ENCODE measurements at places on chromosomes 6 and 20. TPM values are rescaled to one million over a fixed set of nuclear protein-coding genes. Genes with fewer than 3 reads are reported as not detected.

- no peaks in the 10 kb centered on the region for H3K27me3 ChIP-seq
- H3K36me3 ChIP-seq: no peaks in the 10 kb centered on the region
- no peak overlapping the region for H3K27ac ChIP-seq
- H3K4me1 ChIP-seq: peaks cover 6% of the 10 kb centered on the region
Observed at GRCh38 chr20:21235484-21236445, 67.4 kb upstream of the XRN2 start.

- no peak for DNase-seq
- no peaks in the 10 kb centered on the region for H3K4me1 ChIP-seq
- H3K27me3 ChIP-seq: peaks cover 9% of the 10 kb centered on the region
- no peaks in the 10 kb centered on the region for H3K36me3 ChIP-seq
Observed at GRCh38 chr20:63148696-63149095, 67.2 kb downstream of the YTHDF1 start.

DNA sequence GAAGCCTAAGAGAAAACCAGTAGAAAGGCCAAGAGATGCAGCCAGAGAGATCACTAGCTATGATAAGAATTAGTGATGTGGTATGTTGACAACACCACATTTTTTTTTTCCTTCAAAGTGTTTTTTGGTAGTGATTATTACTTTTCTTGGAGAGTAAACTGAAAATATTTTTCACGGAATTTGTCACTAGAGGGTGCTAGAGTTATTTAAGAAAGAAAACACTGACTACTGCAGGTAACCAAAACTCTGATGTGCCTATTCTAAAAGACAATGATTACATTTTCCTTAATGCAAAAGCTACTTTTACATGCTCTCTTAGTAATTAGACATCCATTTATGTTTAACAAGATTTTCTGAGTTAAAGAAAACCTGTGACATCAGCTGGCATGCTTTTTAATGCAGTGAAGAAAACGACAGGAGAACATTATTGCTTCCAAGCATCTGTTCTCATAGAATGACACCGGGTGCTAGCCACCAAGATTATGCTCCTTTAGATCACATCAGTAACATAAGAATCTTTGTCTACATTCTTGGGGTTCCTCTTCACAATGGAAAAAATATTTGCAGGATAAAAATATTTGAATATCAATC, 28.8 kb downstream of the RWDD2A start:
- no peaks in the 10 kb centered on the region for H3K27me3 ChIP-seq
- no peak overlapping the region for H3K27ac ChIP-seq
- H3K4me1 ChIP-seq: no peaks in the 10 kb centered on the region
- no peaks in the 10 kb centered on the region for H3K36me3 ChIP-seq

HLA-DRB1 gene
- 2.7 TPM for total RNA-seq

DNA sequence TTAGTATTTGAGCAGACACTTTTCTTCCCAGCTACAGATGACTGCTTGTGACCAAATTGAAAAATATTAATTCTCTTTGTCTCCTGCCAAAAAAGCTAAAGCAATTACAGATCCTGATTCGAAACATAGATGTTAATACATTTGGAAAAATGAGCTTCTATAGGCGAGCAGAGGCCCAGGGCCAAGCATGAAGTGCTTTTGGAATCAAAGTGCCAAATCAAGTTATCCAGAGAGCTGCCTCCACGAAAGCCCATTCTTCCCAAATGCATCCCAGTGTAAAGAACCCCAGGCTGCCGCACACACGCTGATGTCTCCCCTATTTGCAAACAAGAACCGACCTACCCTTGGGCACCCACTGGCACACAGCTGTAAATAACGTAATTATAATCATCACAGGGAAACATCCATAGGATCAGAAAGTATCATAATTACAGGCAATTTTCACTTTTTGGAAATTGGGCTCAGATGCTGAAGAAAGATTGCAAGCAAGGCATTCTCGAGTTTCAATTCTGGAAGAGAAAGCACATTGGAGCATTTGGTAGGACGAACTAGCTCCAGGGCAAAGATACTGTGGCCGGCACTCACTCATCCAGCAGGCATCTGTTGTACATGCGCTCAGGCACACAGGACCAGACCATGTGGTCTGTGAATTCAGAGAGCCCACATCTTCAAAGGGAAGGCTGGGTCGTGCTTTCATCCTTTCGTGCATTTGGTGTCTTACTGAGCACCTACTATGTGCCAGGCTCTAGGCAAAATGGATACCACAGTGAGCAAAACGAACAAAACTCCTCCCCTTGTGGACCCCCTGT, 45.9 kb downstream of the BMP7 start:
- H3K4me3 ChIP-seq: no peak overlapping the region
- no peak overlapping the region for H3K27ac ChIP-seq
- H3K27me3 ChIP-seq: no peaks in the 10 kb centered on the region
- peaks cover 6% of the 10 kb centered on the region for H3K4me1 ChIP-seq
- no peak for DNase-seq

Measured in HCT116 (cell line).